NCI-H1694 treated with DMSO at 0.1 percent for 48 hours (cell line): ENCODE measurements at places on chromosomes 16 and 17.

- DNase-seq = no peak
Observed at GRCh38 chr17:10775058-10775457, 28.8 kb downstream of the TMEM238L start.

DNA sequence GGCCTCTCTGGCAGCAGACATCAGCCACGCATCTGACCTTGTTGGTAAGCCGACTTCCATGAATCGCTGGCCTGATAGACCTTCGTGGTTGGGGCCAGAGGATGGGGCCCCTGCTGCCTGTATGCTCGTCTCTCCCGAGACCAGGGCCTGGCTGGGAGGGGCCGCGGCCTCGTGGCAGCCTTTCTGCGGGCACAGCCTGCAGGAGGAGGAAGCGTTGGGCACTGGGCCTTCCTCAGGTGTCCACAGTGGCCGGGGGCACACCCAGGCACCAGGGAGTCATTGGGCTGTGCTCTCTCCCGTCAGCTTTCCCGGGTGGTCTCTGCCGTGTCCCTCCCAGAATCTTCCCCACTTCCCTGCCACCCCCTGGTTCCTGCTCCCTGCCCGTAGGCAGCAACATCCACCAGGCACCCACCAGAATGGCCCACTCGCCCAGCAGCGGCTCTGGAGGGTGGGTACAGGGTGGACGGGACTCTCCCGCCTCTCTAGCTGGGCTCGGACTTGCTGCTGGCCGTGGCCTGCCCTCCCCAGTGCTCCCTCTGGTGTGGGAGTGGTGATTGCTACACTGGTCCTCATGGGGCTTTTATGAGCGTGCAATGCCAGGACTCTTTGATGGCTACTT, 6.3 kb downstream of the E4F1 start:
- no peak for DNase-seq

DNA sequence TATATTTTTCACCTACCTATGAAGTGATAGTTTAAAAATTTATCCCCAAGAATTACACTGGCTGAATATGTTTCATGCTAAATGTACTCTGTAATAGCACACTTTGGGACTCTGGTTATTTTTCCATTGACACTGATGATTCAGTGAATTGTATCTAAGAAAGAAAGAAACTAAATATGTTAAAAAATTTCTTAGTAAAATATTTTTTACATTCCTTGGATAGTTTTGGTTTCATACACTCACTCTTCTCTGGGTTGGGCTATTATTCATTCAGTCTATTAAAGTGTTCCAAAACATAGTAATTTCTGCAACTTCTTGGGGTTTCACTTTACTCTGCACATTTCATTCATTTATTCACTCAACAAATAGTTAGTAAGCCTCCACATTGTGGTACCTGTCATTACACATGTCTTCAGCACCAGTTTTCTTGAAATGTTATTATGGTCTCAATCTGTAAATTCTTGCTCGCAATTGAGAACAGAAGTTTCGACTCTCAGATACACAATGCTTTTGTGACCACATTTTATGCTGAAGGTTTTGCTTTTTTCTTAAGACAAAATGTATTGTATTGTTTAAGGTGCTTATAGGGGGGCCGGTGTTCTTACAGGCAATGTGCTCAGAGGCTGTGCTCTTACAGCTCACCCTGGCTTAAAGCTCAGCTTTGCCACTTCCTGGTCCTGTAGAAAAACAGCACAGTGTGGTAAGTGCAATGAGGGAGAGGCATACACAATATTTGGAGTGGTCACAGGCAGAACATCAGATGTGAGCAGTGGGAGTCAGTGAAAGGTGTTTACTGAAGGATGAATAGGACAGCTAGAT, 17.4 kb downstream of the CNTNAP4 start:
- no peak for DNase-seq

- no peak for DNase-seq
Observed at GRCh38 chr16:20791923-20792612, 14.2 kb downstream of the ERI2 start.

- no peak for DNase-seq
Observed at GRCh38 chr17:44314869-44315661, 6.7 kb downstream of the RUNDC3A start.

- no peak for DNase-seq
Observed at GRCh38 chr16:11744075-11744470, 1.4 kb upstream of the TXNDC11 start.

DNA sequence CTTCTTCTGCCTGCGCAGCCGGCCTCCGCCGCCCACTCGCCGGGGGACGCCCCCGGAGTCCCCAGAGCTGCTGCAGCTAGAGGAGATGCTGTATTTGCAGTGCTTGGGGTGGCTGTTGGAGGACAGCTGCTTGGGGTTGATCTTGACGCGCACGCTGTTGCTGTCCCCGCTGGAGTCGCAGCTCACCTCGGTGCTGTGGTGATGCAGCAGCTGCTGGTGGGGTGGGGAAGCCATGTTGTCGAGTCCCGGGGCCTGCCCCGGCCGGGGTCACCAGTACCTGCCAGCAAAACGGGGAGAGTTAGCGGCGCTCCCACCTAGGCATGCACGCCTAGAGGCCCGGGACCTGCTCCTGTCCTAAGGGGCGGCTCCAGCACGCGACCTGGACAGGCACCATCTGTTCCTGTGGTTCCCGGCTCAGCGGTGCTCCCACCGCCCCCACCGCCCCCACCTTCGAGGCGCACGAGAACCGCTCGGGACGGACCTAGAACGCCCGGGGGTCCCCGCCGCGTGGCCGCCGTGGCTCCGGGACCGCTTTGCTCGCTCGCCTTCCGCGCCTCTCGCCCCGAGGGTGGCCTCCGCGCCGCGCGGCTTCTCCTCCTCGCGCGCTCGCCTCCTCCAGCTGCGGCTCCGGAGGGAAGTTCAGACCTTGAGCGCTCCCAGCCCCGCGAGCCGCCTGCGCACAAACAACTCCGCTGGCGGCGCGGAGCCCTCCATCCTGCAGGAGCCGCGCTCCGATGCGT, 863 bp downstream of the ADCY9 start:
- peak; percentile 4 for DNase-seq

DNA sequence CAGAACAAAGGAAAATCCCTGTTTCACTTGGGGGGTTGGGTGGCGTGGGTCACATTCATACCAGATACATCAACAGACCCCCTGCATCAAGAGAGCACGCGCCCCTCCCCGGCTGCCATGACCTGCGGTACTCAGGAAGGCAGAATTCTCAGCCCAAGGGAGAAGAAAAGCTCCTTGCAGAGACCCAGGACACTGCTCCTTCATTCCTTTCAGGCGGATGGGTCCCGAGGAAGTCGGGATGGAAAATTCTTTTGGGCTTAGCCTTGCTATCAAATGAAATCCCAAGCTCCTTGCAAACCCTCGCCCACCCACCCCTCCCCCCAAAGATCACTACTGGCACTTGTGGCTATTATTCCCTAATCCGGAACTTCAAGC, 40.6 kb downstream of the HIC1 start:
- DNase-seq = no peak

DNA sequence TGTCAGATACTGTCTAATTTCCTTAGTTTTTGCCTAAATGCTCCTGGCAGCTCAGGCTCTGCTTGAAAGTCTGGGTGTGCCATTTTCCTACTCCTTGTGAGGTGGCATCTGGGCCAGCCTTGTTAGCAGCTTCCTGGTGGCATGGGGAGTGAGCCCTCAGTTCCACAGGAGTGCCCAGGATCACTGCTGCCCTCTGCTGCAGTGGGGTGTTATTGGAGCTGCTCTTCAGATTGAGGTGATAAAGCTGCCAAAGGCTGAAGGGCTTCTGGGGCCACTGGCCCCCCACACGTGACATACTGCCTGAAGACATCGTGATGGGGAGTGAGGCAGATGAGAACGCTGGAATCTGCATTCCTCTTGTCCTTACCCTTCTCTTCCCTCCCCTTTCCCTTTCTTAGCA, 27.4 kb downstream of the CEP95 start:
- no peak for DNase-seq

DNA sequence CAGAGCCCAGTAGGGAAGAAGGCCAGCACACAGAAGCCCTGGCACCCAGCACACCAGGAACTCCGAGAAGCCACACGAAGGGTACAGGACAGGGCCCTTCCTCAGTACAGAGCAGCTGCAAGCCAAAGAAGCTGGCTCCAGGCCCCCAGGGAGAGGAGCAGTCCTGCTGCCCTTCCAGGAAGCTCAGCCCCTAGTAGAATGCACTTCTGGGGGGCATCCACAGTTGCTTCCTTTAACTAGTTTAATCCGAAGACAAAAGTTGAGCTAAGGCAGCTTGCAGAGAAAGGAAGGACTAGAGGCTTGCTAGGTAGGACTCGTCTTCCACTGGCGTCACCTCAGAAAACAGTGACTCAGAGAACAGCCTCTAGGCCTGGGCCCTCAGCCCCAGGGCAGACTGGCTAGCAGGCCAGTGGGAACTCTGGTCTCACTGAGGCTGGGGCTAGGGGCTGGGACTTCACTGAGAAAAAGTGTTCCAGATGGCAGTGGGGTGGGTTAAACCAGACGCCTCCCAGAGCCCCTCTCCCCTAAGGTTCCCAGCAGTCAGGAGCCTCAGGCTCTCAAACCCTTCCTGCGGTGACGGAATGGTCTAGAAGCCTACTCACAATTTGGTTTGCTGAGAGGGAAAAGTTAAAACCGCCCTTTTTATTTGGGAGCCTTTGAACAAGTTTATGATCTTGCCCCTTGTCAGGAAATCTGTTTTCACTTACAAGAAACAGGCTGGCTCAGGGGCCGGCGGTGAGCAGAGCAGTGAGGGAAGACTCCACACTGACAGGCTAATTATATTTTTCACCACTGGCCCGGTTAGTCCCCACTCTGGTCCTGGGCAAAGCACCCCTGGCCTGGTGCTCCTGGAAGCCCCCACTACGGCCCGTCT, 41.4 kb downstream of the ACTG1 start:
- DNase-seq = no peak

- DNase-seq = no peak
Observed at GRCh38 chr17:76947771-76948170, 79.6 kb downstream of the MGAT5B start.

DNA sequence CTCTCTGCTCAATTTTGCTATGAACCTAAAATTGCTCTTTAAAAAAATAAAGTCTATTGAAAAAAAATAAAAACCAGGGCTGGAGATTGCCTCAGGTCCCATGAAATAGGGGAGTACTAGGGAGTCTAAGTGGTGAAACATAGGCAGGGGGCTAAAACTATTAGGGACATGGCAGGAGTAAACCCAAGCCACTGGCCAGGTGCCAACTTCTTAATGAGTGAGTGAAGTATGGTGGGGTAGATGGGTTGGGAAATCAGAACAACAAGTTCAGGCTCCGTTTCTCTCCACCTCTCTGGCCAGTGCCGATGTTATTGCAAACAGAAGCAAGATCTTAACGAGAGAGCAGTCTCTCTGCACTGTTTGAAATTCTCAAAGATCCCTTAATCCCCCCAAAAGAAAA, 322.4 kb upstream of the CDH5 start:
- no peak for DNase-seq

- DNase-seq = no peak
Observed at GRCh38 chr16:30541502-30542329, 7.1 kb upstream of the ZNF747 start.

DNA sequence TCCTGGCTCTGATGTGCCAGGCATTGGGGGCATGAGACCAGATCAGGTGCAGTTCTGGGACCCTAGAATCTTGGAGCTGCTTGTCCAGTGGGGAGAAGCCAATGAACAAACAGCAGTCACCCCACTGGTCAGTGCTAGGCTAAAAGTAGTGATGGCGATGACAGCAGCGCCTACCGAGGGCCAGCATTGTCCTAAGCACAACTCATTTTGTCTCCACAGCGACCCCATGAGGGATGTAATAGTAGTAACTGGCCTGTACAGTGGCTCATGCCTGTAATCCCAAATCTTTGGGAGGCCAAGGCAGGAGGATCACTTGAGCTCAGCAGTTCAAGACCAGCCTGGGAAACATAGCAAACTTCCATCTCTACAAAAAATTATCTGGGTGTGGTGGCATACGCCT, 6.2 kb downstream of the SMCR8 start:
- no peak for DNase-seq

DNA sequence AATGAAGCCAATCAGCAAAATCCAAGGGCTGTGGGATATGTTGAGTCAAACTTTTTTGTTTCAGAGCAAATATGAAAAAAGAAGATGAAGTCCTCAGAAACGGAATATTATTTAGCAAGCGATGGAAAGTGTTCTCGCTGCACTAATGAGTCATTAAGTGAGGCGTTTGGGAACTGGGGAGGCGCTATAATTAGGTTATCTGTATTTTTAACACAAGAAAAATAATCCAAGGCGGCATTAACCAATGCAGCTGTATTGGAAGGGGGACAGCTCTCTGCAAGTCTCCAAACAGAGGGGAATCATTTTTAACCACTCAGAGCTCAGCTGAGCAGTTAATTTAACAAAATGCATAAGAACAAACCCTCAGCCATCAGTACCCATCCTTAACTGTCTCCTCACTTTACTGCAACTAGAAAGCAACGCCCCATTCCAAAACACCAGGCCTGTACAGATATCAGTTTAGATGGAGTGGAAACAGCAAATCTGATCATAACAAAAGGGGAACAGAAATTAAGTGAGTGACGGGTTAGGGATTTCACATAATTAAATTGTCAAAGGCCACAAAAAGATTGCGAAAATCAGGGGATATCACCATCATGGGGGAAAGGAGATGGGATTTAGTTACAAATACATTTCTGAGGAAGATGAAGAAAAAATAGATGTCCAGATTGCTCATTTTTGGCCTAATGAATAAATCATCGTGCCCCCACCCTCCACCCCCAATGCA, 211.0 kb upstream of the TOX3 start:
- DNase-seq = no peak

GRCh38 chr17:33436321-33436720, 143.2 kb upstream of the ASIC2 start:
- no peak for DNase-seq

DNA sequence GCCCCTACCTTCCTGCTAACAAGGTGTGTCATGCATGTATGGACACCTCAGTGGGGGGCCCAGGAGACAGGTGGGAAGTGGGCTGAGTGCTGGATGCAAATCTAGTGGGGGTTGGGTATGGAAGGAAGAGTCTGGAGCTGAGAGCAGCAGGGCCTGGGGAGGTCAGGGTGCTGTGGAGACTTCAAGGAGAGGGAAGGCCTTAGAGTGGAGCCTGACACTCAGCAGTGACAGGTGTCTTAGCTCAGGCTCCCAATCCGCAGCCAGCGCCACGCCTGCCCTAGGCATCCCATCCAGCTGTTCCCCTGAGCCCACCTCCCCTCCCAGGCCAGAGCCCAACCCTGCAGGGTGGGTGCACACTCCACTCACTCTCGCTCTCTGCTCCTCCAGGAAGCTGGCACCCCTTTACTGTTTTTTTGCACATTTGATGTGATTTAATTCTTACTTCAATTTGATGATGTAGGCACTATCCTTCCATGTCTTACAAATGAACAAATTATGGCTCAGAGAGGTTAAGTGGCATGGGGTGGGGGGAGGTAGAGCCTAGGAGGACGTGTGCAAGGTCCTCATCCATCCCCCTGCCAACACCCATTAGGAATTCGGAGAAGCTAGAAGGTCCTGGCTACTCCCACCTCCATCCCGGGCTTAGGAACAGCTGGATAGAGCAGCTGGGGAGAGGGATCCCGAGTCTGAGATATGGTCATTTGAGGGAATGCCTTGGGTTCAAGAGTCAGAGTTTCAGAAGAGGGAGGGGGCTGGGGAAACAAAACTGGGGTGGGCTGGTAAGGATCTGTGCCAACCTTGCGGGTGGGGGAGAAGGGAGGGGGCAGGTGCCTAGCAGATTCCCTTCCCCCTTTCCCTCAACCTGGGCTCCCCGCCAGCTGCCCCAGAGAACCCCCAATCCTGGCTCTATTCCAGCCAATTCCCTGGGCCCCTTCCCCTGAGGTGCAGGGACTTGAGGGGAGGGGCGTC, 2.1 kb downstream of the FAM171A2 start:
- DNase-seq = no peak

- no peak for DNase-seq
Observed at GRCh38 chr16:12320298-12320706, 343.8 kb downstream of the SNX29 start.

- DNase-seq = no peak
Observed at GRCh38 chr16:47753659-47754058, 292.5 kb downstream of the PHKB start.
